ENCODE measurements at places on chromosomes 1 and 21.

DNA sequence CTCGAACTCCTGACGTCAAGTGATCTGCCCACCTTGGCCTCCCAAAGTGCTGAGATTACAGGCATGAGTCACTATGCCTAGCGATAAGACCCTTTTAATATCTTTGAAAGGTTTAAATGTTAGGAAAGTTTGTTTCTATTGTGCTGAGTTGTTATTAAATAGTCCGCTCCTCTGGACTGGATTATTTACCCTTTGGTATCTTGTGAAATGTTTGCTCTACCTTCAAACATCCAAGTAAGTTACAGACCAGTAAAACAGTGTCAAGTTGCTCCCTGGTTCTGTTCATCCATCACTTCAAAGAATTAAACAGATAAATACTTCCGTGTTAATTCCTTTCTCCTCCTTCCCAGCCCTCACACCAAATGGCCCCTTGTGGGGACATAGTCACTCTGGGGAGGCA lies 44.8 kb downstream of the CASQ2 start:
- DNase-seq = no peak

GRCh38 chr1:147849098-147849895 lies 53.3 kb upstream of the GJA8 start:
- DNase-seq = no peak

- no peak for DNase-seq
These were observed 13.6 kb upstream of the PLPPR4 start for GRCh38 chr1:99250728-99251127.

- DNase-seq = no peak
These were observed 249.7 kb downstream of the KIF26B start for GRCh38 chr1:245404527-245404926.

GRCh38 chr1:99365545-99365944 lies 101.3 kb downstream of the PLPPR4 start:
- no peak for DNase-seq

DNA sequence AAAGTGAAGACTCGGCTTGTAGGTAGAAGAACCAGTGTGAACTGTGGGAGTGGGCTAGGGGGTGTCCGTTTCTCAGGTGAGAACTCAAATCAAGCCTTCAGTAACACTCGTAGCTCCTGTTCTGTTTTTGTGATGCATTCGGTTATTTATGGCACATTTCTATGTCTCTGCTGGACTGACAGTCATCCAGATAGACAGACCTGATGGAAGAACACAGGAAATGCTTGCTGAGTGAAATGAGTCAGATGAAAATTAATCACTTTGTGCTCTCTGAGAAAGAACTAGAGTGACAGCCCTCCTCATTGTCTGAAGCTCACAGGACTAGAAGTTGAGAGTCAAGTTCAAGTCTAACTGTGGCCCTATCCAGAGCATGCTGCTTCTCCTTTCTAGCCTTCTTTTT lies 360.1 kb upstream of the PLXNA2 start:
- no peak for DNase-seq

- no peak for DNase-seq
These were observed 7.4 kb downstream of the WNT3A start for GRCh38 chr1:228013935-228014930.

DNA sequence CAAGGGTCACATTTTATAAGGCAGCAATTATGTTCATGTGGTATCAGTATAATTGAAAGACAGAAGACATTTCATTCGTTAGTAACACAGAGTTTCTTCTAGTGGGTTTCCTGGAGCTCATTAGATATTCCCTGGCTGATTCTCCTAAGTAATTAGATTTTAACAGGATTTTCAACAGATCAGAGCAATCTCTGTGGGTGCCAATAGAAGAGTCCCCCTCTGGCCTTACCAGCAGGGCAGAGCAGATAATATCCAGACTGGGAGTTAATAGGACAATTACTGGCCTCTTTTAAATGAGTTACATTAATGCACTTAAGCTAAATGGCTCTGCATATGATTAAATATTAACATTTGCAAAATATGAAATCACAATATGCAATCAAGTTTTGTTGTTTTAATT lies 74.2 kb upstream of the FOXD3 start:
- DNase-seq = no peak

DNA sequence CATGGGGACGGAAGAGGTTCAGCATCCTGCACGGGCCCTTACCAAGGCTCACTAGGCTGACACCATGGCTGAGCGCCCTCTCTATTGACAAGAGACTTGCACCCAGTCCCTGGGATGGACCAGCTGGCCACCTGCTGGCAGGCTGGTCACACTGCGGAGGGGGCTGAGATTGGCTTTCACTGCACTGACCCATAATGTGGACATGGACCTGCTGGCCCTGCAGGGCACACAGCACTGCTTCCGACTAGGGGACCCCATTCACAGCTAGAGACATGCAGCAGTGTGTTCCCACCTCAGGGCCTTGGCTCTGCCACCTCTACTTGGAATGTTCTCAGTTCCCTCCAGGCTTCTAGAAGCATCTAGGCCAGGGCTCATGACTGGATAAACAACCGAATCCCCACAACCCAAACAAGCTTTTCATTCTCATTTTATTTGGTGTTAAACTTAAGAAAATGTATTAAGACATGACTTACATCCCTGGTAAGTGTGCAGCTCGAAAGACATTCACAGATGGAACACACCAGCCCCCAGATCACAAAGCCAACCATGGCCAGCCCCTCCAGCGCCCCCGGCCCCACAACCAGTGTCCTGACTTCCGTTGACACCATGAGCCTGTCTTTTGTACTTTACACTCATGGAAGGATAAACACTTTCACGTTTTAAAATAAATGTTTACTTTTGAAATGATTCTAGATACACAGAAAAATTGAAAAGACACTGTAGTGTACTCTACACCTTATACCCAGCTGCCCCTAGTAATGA lies 9.3 kb upstream of the SRARP start:
- DNase-seq = no peak

DNA sequence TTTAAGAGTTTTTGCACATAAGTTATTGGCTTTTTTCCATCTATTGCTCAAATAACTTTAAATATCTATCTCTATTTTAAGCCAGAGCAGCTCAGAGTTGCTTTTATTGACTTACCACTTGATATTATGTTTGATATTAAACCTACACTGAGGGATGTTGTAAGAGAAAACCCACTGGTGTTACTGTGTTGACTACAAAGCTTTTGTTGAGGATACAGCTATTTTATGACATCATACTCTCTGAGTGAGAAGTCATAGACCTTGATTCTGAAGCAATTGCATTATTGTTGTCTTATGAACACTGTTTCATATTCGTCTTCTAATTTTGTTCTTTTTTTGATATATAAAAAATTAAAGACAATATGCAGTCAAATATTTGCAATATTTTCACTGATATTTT lies 560.4 kb downstream of the PTBP2 start:
- DNase-seq = no peak

- no peak for DNase-seq
These were observed 371 bp downstream of the ARID1A start for GRCh38 chr1:26696119-26696653.

- DNase-seq = no peak
These were observed 943.4 kb downstream of the TTLL7 start for GRCh38 chr1:83055391-83056170.

- DNase-seq = no peak
These were observed 6.5 kb downstream of the C1orf35 start for GRCh38 chr1:228096416-228097332.

- no peak for DNase-seq
These were observed 464.1 kb downstream of the ADGRL2 start for GRCh38 chr1:82264802-82265201.

Measured in stimulated activated CD8-positive, alpha-beta memory T cell treated with anti-CD3 and anti-CD28 coated beads, Interleukin-2, amount 100 ng/mL, for 1 hour (primary cell).